ENCODE measurements at places on chromosomes 3 and 15.

- no peak for DNase-seq
Observed at GRCh38 chr3:71710906-71711494, 14.2 kb downstream of the EIF4E3 start.

GRCh38 chr3:126259411-126260391, 79.3 kb upstream of the ALDH1L1 start:
- DNase-seq: no peak

GRCh38 chr3:46925585-46925934, 48.0 kb downstream of the PTH1R start:
- DNase-seq: no peak

GRCh38 chr3:123750209-123750608, 133.9 kb downstream of the MYLK start:
- no peak for DNase-seq

- no peak for DNase-seq
Observed at GRCh38 chr3:28598165-28598564, 249.5 kb upstream of the AZI2 start.

DNA sequence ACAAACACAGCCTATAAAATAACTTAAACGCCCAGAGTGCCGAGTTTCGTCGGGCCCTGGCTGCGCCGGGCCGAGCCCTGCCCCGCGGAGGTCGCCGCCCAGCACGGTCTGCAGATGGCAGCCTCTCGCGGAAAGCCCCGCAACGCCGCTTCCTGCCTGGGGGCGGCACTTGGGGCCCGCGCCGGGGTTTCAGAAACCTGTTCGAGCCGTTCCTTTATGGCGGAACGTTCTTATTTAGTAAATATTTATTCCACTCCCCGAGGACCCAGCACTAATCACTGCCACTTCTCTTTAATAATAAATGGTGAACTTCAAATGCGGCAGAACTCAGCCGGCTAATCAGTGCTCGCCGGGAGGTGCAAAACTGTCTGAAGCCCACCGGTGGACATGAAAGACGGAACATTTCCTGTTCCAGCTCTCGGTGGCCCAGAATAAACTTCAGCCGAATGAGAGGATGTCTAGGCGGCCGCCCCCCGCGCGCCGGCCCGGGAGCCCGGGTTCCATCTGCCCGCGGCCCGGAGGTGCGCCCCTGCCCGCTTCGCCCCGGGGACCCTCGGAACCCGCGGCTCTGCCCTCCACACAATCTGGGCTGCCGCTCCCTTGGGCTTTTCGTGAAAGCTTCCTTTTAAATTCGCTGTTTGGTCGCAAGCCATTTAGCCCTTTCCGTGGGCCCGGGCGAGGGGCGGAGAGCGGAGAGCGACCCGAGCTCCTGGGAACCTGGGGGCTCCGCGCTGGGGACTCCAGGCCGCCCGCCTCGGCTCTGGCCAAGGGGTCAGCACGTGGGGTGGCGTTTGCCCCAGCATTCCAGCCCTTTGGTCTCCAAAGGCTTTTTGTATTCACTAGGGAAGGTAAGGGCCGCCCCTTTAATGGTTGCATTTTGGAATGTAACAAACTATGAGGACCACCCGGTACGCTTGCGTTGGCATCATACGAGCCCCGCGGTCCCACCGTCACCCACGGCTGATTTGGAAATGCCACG, 110.8 kb upstream of the ATP11B start:
- no peak for DNase-seq

GRCh38 chr3:72800869-72801268, 47.4 kb downstream of the SHQ1 start:
- DNase-seq: no peak

GRCh38 chr3:167711439-167711838, 23.3 kb downstream of the PDCD10 start:
- no peak for DNase-seq

GRCh38 chr15:35603301-35603700, 57.3 kb upstream of the DPH6 start:
- no peak for DNase-seq

DNA sequence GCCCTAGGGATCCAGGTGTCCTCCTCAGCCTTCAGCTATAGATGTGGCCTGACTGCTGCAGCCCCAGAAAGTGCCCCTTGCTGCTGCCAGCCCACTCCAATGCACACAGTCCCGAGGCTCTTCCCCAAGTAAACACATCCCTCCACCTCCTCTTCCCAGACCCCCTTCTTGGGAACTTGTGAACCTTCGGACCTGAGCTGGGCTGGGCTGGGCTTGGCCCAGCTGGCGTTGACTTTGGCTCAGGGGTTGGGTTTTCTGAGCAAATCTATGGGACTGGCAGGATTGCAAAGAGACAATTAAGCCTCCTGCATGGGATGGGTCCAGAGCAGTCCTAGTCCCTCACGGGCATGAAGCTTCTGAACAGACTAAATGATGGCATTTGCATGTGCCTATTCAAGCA, 14.7 kb downstream of the VIPR1 start:
- no peak for DNase-seq

DNA sequence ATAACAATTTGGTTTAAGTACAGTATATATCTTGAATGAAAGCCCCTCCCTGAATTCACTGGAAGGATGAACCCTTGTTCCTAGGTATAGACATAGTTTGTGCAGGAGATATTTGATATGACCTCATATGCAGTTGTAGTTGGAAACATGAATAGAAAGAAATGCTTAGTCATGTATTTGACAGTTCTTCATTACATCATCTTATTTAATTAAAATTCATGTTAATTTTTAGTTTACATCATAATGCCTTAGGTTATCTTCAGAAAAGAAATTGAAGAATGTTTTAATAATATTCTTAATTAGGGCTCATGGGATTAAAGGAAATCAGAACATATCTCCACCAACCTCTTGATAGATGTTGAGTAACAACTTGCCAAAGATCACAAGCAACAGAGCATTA, 19.2 kb downstream of the SLC2A2 start:
- no peak for DNase-seq

GRCh38 chr15:90690585-90690984, 26.6 kb upstream of the BLM start:
- DNase-seq: no peak

DNA sequence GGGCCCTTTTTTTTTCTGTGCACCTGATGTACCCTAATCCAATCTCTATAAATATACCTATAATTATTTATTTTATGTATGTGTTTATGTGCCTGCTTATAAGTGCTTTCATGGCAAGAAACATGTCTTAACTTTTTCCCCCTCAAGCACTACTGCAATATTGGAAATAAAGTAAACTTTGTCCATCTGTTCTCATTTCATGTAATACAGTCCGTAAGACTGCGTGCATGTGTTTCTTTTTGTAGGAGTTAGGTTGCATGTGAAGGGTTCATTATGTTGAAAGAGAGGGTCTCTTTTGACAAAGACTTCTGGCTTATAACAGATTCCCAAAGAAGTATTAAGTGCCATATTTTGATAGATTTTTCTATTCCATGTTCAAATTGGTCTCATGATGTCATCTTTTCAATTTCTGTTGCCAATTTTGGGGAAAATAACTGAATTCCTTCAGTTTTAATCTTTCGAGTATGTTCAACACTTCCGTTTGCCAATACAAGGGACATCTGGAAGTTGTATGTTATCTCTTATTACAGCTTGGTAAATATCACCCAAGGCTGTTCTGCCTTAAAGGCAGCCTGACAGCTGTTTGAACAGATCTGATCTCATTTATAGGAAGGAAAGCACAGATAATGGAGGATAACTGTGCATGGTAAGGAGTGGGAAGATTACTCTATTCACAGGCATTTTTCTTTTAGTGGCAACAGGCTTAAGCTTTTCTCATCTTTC, 273.1 kb upstream of the SGO1 start:
- no peak for DNase-seq

DNA sequence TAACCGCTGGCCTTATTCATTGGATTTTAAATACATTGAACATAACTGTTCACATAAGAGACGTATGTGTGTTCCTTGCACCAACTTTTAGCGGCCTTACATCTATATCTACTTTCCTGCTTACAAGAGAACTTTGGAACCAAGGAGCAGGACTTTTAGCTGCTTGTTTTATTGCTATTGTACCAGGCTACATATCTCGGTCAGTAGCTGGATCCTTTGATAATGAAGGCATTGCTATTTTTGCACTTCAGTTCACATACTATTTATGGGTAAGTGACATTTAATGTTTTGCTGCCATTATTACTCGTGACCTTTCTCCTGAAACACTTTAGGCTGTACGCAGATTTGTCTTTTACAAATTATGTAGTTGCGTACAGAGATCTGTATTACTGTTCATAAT, 47.1 kb downstream of the STT3B start:
- no peak for DNase-seq

DNA sequence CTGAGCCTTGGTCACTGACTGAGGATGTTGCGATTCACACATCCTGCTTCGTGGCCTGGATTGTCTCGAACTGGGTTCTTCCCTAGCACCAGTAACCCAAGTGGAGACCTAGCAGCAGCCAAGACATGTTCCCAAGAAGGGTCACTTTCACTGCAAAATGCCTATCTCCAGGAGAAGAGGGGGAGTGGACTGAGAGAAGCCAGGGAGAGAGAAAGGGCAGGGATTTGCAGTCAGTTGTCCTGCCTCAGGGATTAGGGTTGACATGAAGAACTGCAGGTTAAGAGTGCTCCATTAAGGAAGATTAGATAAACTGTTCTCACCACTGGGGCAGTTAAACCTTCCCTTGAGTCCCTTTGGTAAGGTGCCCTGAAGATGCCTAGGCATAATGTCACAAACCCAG, 5.7 kb upstream of the CD276 start:
- DNase-seq: no peak

- no peak for DNase-seq
Observed at GRCh38 chr3:159791336-159791735, 197.3 kb upstream of the IL12A start.

DNA sequence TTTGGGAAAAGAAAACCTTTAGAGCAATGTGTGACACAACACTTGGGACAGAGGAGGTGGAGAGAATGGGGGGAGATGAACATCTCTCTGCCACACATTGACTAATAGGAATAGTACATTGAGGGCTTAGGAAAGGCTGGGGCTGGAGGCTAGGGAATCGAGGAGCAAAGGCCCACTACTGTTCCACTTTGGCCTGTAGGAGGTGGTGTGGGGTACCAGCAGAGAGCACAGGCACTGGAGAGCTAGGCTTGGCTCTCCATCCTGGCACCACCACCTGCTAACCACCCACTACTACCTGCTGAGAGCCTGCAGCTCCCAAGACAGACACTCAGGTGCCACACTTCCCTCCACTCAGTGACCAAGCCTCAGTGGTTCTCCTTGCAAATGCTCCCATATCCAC, 19.4 kb downstream of the CCDC32 start:
- DNase-seq: no peak

DNA sequence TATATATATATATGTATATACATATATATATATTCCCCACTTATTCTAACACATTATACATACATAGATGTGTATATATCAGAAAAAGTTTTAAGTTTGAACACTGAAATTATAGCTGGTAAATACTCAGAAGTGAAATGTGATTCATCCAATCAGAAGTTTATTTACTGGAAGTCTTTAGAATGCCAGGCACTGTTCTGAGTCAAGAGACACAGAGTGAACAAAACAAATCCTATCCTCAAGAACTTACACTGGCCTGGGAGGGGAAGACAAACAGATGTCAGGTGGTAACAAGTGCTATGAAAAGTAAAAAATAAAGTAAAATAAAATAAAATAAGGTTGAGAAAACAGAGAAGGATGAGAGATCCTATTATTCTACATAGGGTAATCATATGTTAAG, 13.4 kb downstream of the DHX36 start:
- no peak for DNase-seq

DNA sequence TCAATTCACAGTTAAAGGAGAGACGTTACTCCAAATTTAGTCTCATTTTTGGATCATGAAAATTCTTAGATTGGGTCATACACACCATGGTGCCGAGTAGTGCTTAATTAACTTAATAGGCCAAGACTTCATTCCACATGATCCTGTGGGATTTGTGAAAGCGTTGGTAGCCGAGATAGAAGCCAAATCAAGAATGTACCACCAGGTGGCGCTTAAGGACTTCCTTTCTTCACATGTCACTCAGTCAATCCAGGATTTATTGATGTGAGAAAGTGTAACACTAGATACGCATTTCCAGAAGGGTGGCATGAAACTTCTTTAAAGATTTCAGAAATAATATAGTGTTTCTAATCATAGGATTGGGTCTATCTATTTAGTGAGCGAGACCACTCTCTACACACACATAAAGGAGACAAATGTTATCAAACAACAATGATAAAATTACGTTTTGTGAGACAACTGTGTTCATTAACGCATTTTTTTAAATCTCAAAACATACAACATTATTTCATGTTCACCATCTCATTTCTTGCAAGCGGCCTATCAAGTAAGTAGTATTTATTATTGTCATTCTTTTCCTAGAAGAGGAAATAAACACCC, 436.1 kb downstream of the CHL1 start:
- DNase-seq: no peak

DNA sequence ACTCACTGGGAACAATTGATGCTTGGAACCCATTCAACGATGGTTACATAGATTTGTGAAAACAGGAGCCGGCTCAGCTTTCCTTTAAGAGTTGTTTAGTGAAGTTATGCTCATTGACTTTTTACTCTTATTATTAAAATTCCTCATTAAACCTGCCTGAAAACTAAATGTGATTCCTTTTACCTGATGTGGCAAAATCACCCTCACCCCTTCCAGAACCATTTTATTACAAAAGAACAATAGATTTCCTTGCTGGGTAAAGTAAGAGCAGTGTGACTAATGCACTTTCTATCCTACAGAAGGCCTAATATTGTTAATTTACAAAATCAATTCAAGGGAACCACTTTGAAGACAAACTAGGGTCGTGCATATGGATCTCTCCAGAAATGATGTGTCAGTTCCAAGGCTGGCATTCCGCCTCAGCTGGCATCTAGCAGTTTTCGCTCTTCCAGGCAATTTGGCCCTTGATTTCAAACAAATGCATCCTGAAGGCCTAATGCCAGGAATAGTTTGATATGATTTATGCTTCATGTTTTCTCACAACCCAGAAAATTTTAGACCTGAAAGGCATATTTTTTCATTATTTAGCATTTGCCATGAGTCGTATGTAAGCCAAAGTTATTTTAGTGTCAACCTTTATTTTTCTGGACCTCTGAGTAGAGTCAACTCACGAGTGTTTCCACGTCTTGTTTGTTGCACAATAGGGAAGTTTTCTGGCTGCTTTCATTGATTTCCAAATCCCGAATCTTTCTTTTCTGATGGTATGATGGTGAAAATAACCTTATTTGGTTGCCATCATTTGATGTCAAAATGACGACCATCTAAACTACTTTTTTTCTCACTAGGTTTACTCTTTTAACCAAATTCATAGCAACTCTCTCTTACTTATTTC, 447.8 kb downstream of the MECOM start:
- DNase-seq: no peak
